Dermis microvascular lymphatic vessel endothelial cell (primary cell): ENCODE measurements at places on chromosomes 7 and 10. TPM values are rescaled to one million over a fixed set of nuclear protein-coding genes. Genes with fewer than 3 reads are reported as not detected.

DNA sequence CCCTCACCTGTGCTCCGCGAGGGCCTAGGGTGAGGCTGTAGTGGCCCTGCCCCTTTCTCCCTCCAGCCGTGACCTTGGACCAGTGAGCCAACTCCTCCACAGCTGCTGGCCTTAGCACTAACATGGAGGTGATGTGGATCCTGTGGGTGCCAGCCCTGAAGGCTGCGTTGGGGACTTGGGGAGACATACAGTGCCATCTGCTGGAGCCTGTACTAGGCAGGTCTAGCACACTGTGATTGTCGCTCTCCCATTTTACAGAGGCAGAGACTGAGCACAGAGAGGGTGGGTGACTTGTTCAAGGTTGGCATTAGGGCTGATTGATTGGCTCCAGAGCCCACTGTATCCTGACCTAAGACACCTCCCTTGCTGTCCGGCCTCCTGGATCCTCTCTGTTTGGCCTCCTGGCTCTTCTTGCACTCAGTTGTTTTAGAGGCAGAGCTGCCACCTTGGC, 37.6 kb downstream of the PRF1 start:
- DNase-seq = no peak

DNA sequence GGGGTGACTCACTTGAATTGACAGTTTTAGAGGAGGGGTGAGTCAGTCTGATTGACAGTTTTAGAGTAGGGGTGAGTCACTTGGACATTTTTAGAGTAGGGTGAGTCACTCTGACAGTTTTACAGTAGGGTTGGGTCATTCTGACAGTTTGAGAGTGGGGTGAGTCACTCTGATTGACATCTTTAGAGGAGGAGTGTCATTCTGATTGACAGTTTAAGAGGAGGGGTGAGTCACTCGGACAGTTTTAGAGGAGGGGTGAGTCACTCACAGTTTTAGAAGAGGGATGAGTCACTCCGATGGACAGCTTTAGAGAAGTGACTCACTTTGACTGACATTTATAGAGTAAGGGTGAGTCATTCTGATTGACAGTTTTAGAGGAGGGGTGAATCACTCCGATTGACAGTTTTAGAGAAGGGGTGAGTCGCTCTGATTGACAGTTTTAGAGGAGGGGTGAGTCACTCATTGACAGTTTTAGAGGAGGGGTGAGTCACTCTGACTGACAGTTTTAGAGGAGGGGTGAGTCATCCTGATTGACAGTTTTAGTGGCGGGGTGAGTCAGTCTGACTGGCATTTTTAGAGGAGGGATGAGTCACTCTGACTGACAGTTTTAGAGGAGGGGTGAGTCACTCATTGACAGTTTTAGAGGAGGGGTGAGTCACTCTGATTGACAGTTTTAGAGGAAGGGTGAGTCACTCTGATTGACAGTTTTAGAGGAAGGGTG, 595.9 kb downstream of the DNAJB6 start:
- DNase-seq = no peak

DNA sequence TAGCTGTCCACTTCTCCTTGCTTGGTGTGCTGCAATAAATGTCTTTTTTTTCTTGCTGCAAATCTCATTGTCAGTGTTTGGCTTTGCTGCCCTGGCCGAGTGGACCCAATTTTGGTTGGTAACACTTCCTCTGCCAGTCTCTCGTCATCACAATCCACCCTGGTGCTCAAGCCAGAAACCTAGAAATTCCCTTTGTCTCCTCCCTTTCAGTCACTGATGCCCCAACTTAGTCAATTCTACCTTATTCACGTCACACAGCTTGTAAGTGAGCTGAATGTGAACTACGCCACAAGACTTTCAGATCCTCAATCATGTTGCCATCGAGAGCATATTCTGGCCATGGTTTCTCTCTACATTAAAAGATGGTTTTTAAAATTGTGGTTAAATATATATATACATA, 13.0 kb upstream of the FRA10AC1 start:
- DNase-seq = no peak

- DNase-seq = no peak
Measured at GRCh38 chr10:78980354-78980753, 88.4 kb upstream of the ZMIZ1 start.

- DNase-seq = no peak
Measured at GRCh38 chr10:78913219-78914059, 155.3 kb upstream of the ZMIZ1 start.

DNA sequence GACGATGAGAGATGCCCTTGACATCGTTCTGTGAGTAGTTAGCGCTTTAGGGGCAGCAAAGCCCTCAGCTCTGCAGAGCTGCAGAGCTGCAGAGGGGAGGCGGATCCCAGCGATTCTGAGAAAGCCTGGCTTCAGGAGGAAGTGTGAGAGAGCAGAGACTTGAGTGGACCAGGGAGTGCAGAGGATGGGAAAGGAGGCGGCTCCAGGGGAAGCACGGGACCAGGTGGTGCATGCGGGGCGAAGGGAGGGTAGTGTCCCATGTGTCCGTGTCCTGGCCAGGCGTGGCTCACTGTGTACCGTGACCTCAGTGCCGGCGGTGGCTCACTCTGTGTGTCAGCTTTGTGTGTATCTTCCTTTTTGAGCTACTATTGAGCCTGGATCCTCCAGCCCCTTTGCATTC, 250.8 kb upstream of the PITRM1 start:
- DNase-seq = no peak

DNA sequence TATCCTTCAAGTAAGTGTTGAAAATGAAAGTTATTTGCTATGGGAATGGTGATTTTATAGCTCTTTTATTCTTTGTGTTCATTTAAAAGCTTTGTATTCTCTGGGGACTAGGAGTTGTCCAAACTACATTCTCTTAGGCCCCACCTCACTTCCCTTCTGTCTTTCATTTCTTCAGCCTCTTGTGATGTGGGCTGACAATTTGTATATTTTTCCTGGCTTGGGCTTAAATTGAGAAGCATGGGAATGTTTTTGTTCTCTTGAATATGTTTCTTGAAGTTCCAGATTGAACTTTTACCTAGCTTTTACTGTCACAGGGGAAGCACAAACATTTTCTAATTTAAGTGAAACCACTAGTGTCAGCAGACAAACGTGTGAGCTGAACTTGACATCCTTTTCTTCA, 27.9 kb downstream of the BBS9 start:
- no peak for DNase-seq

DNA sequence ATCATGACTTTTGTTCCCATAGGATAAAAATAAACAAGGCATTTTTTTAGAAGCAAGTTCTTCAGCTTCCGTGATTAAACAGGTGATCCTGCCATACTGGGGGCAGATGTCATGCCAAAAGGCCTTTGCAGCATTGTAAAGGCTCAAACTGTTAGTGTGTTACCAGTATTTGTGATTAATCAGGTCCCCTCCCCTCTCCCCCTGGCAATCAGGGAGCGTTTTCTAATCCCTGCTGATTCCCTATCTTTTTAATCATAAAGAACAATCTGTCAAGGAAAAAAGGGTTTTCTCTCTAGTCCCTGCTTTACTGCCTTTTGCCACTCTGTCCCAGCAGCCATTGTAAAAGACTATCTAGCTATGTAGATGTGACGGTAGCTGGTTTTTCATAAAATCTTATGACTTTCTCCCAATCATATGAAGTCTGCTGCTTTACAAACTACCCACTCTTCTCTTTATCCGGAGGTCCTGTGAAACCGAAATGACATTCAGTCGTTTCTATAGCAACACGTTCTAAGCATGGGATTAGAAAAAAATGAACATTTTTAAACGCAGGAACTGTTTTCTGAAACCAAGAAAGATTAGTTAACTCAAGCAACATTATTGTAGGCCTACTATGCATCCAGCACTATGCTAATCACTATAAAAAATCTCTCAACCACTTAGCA, 210.9 kb downstream of the RNLS start:
- DNase-seq = no peak

DNA sequence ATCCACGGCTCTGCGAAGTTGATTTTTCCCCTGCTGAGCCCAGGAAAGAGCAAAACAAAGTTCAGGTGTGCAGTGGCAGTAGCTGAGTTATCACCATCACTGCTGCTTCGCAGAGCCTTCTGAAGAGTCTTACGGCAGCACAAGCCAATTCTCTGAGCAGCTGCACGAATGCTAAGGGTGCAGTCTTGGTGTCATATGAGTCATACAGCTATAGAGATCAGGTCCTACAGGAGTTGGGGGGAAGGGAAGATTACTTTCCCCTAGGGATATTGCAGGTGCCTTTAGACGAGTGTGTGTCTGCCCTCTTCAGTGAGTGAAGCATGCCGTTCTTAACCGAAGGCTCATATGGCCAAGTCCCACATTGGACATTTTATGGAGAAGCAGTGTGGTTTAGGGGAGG, 227.8 kb downstream of the CELF2 start:
- no peak for DNase-seq

- peak; percentile 91 for DNase-seq
Measured at GRCh38 chr10:35218339-35218955, 91.8 kb downstream of the CREM start.

DNA sequence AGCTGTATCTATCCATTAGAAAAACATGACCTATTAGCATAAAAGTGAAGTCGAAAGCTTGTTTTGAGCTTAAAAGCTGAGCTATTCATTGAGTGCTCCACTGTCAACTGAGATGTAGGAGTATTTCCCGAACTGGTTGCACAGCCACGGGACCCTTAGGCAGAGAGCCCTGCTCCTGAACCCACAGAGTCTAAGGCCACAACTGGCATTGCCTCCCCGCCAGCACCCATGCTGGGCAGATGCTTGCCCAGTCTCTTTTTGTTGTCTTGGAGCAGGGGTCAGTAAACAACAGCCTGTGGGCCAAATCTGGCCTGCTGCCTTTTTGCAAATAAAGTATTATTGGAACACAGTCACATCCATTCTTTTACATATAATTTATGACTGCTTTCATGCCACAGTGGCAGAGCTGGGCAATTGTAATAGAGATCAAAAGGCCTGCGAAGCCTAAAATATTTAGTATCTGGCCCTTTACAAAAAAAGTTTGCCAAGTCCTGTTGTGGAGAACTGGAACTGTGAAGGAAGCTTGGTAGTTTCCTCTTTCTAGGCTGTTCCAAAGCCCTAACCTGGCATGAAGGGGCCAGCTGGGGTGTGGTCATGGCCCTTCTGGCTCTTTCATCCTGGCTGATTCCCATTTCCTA, 58.4 kb upstream of the WAPL start:
- DNase-seq = no peak

- peak; percentile 39 for DNase-seq
Measured at GRCh38 chr10:108582387-108582786, 1340.9 kb downstream of the XPNPEP1 start.

DNA sequence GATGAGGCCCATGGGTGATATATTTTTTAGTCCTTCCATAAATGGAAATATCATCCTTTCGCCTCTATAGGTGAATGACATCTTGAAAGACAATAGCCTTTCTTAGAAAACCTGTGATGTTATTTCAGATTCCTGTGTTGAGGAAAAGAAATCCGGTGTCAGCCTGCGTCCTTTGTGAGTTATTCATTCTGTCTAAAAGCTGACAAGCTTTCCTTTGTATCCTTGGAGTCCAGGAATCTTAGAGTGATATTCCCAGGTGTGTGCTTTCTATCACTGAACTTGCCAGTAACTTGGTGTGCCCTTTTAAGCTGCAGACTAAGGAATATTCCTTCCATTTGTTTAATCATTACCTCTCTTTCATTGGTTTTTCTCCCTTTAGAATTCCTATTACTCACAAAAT, 41.0 kb downstream of the EVX1 start:
- no peak for DNase-seq

- peak; percentile 83 for DNase-seq
Measured at GRCh38 chr7:74355091-74355490, 65.9 kb downstream of the CLIP2 start.

DNA sequence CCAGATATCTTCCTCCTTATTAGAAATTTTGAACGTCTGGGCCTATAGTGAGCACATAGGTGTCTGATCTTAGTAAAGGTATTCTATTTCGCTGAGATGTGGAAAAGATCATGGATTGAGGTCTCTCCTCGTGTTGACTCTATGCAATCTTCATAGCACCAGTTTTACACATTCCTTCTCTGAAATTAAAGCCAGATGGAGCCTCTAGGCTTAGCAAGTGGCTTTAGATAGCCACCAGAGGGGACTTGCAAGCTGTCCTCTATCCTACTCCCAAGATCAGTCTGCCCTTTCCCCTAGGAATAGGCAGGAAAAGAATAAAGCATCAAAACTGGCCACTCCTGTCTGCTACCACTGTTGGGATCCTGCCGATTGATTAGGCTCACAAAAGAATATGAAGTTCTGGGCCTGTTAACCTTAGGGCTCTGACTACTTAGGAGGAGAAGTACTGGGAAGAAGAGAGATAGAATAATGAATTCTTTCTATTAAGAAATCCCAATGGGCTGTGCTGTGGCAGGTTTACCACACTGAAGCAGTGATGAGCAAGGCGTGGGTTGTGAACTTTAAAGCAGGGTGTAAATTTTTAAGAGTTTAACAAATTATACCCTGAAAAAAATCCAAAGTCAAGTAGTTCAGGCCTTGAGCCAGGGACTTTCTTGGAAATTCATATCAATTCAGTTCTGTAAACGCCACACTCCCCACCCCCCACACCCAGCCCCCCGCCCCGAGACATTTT, 2.2 kb upstream of the STRIP2 start:
- DNase-seq = no peak

GRCh38 chr10:103470761-103471653, 8.0 kb downstream of the CALHM3 start:
- DNase-seq = no peak

GRCh38 chr10:58157076-58157766, 110.5 kb downstream of the IPMK start:
- peak; percentile 52 for DNase-seq

DNA sequence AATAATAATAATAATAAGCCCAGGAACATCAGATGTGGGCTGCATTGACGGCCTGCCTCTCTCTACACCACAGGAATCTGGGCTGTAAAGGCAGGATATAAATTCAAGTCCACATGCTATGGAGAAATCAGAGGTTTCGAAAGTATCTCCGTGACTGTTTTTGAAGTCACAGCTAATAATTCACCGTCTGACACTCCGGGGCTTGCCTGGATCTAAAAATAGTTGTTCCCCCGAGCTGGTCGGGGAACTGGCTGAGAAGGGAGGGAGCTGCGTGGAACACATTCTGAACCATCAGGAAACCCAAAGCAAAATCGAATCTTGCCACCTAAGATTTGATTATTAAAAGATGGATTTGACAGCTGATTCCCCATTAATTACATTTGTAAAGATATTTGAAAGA, 35.4 kb downstream of the KLF6 start:
- DNase-seq = no peak

DNA sequence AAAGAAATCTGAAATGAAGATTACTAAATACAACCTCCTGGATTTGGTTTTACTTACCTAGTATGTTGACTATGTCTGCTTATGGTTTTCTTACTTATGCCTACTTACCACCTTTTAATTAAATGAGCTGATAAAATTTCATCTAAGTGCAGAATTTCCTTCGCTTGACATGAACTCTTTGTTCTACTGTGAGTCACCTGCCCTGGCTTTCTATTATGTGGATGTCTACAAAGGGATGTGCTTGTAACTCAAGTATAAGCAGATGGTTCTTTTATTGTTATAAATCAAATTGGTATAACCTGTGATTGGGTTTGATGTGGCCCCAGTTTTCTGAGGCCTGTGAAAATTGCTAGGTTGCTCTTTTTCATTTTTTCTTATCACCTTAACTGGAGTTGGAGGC, 389.1 kb upstream of the ANKRD30A start:
- DNase-seq = no peak

Gene STOX1
- 0.13 and 0.38 TPM in 2 replicates for total RNA-seq

Gene PRF1
- total RNA-seq = not detected in 2 replicates

Gene ZPBP
- not detected in 2 replicates for total RNA-seq

Gene TMEM184A
- under 0.01 and 0.13 TPM in 2 replicates for total RNA-seq

Gene CDNF
- 0.26 and 0.38 TPM in 2 replicates for total RNA-seq

Gene ZNF33A
- total RNA-seq = 14.5 and 18.2 TPM in 2 replicates

Gene DOCK4
- 59.7 and 63.8 TPM in 2 replicates for total RNA-seq
